ENCODE measurements at places on chromosomes 5 and 9. TPM values are rescaled to one million over a fixed set of nuclear protein-coding genes. Genes with fewer than 3 reads are reported as not detected.

PCDHB13 gene
- total RNA-seq = 1.1 TPM

CCDC183 gene
- total RNA-seq = 1.6 TPM

PITX1 gene
- not detected for total RNA-seq

- DNase-seq = no peak
Observed at GRCh38 chr5:73948720-73949119, 322.7 kb downstream of the ARHGEF28 start.

DNA sequence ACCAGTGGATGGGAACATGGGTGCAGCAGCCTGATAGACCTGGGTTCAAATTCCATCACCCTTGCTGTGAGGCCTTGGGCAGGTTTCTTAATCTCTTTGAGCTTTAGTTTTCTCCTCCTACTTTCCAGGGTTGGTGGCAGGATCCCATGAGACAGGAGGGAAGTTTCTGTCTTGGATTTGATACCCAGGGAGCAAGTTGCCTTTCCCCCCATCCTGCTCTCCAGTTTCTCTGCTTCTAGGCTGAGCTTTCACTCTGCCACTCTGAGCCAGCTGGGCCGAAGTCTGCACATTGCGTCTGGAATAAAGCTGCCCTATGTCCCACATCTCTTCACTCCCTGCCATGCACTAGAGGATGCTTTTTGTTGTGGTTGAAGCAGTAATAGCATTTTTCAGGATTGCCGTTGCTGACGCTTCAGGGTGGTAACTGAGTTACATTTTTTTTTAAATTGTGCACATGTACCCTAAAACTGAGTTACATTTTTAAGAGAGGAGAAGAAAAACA lies 40.5 kb upstream of the ANGPTL2 start:
- no peak for DNase-seq
